Karpas-422 (cell line): ENCODE measurements at places on chromosomes 1 and 21.

- DNase-seq = peak; percentile 47
Measured at GRCh38 chr1:111099289-111099688, 40.6 kb downstream of the DRAM2 start.

DNA sequence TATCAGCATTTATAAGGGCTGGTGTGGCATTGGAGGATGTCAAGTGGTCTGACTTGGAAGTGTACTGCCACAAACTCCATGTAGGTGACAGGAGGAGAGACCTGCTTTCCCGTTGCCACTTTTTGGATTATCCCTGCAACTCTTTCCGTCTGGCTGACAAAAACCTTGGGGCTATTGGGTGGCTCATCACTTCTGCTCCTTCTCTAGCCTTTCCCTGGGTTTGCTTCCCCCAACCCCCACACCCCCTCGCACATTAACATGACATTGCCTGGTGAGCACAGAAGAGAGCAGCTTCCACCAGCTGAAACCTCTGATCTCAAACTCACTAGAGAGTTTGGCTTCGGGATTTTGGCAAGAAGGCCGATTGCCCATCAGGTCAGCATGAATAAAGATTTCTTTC, 39.2 kb downstream of the PROX1 start:
- no peak for DNase-seq

GRCh38 chr1:29708381-29708780, 472.1 kb downstream of the PTPRU start:
- no peak for DNase-seq

DNA sequence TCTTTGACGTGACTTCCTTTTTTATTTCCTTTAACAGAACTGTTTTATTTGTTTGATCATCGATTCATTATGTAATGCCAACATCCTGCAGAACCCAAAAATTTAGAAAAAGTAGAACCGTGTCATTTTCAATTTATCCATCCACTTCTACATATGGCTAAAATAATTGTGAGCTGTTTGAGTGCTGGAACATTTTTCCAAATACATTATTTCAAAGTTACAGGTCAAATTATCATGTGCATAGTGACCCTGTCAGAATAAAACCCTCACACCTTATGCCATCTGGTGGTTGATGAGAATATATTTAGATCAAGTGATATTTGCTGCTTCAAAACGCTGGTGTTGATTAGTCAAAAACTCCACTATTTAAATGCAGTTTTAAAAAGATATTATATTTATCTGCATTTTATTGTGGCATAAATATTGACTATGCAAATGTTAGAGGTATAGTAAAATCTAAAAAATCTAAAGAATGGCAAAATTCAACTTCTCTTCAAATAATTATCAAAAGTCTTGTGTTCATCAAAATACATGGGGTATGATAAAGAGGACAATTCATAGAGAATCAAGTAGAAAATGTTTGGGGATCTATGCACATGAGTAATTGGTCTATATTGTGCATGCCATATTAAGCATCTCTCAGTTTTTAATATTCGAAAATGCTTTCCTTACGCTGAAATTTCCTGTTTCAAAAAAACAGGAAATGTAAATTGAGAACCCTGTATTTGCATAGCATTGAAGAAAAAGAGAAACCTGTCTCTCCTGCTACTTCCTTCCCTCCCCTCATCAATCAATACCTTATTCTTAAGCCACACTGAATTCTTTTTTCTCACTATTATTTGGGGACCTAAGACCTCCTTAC, 39.7 kb downstream of the UBE2U start:
- DNase-seq = peak; percentile 41
